Ecto neural progenitor cell (in vitro differentiated cells): ENCODE measurements at places on chromosomes 4 and X.

DNA sequence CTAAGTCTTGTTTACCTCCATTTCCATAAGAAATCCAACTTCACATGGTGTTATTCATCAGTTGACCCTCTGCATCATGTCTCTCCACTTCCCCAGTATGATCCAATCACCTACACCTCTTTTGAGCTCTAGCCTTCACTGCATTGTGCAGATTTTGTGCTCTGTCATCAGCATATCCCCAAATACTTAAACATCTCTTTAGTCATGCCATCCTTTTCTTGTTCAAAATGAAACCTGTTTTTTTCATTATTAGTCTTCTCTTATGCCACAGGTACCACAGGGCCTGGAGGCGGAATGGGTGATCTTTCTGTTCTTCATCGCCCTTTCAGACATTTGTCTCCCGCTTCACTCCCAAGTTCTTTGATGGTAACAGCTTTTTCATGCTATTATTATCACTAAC is 382.7 kb upstream of the GALNTL6 start:
- DNase-seq: no peak

DNA sequence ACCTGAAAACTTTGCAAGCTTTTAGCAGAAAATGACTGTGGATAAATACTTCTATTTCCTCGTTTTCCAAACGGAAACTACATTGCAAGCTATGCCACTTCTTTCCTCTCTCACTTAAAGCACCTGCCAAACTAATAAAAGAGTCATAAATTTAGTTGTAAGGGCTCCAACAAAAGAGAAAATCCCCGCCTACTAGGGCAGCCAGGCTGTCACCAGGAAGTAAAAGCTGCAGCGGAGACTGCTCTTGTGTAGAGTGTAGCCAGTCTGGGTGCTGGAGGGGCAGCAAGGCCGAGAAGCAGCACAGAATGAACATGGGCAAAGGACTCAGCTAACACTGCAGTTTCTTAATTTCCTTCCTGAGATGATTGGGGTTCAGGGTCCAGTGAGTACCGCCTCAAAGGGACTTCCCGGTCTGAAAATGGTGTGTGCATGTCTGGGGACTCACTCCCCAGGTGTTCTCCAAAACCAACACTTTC is 89.3 kb upstream of the MAML3 start:
- no peak for DNase-seq

DNA sequence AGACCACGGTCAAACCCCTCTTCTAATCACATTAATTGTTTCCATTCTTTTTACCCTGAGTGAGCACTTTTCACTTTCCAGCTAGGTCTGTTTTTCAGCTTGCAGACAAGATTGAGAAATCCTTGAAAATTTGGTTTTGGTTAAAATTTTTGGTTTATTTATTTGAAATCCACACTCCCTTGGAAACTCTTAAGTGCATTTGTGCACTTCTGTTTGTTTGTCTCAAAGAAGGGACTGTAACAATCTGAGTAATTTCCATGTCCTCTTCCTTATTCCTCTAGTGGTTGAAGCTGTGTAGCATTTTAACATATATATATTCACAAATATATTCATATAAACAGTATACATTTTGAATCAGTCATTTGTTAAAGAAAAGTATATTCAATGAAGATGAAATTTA is 333.3 kb downstream of the ANK2 start:
- no peak for DNase-seq

GRCh38 chrX:40971736-40972135 is 113.5 kb upstream of the USP9X start:
- no peak for DNase-seq

- DNase-seq: no peak
These were observed 10.7 kb downstream of the CLNK start for GRCh38 chr4:10673817-10674369.

DNA sequence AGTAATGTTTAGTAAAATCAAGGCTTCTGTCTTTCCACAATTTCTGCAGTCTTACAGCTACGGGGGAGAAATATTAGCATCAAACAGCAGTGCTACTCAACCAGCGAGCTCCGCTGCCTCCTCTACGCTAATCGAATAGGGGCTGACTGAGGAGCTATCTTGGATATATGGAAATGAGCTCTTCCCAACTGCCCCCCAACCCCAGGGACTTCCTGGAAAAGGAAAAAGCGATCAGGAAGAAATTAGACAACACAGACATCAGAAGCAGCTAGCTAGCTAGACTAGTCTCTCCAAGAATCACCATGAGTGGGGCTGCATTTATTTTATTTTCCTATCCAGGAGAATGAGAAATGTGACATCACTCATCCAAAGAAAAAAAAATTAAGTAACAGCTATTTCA is 7.6 kb downstream of the NKX6-1 start:
- DNase-seq: no peak

- no peak for DNase-seq
These were observed 127.8 kb downstream of the MAGEE1 start for GRCh38 chrX:76555269-76555668.

GRCh38 chr4:182649698-182650477 is 267.3 kb downstream of the DCTD start:
- no peak for DNase-seq

DNA sequence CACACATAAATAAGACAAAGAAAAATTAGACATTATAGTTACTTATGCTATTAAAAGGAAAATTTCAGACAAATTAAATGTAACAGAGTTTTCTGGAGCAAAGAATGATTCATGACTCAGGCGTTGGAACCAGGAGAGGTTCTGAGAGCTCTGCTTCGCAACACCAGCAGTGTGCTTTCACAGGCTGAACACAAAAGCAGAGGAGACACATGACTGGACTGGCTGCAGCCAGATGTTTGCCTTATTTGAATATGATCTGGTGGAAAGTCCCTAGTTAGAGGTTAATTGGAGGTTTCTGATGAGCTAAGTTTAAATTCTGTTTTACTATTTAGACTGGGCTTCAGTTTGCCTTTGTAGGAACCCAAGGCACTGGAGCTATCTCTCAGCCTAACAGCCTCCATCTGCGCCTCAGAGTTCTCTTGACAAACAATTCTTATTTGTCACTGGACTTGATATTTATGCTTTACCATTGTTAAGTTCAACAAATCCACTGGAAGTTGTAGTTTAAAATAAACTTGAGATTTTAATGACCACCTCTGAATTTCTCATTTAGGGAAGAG is 16.2 kb downstream of the BOD1L1 start:
- no peak for DNase-seq

DNA sequence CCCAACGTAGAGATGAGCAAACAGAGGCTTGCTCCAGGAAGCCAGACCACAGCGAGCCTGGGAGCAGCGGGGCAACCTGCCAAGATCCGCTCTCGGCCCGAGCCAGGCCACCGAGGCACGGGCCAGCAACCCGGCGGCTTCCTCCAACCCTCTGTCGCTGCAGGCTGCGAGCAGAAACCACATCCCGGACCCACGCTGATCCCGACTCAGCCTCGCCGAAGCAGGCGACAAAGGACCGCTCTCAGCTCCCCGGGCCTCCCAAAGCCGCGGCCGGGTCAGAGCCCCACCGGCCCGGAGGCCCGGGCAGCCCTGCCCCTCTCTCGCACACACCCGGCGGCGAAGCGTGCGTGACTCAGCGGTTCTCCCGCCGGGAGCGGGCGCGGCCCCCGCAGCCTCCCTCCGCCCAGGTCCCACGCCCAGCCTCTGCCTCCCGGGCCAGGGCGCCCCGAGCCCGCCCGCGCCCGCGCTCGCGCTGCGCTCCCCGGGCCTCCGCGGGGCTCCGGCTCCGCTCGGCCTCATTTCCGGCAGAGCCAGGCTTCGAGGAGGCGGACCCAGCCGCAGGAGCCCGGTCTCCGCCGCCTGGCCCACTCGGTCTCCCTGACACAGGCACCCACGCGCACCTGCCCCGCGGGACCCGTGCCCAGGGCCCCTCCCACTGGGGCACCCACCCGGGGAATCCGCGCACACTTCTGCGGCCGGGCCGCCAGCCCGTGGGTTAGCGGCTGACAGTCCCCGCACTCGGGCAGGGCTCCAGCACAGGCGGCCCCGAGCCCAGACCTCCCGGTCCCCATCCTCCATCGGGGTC is 1.7 kb downstream of the PPP2R2C start:
- DNase-seq: peak; percentile 70

- no peak for DNase-seq
These were observed 13.7 kb downstream of the RASSF6 start for GRCh38 chr4:73606465-73606974.

DNA sequence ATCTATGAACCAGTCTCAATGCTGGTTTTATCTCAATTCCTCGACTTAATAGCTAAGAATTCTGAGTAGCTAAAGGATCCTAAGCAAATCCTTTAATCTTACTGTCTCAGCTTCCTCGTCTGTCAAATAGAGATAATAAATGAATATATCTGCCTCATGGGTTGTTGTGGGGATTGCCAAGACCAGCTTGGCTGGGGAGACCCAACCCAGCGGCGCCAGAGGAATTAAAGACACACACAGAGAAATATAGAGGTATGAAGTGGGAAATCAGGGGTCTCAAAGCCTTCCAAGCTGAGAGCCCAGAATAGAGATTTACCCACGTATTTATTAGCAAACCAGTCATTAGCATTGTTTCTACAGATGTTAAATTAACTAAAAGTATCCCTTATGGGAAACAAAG is 41.9 kb downstream of the SLC34A2 start:
- DNase-seq: no peak

DNA sequence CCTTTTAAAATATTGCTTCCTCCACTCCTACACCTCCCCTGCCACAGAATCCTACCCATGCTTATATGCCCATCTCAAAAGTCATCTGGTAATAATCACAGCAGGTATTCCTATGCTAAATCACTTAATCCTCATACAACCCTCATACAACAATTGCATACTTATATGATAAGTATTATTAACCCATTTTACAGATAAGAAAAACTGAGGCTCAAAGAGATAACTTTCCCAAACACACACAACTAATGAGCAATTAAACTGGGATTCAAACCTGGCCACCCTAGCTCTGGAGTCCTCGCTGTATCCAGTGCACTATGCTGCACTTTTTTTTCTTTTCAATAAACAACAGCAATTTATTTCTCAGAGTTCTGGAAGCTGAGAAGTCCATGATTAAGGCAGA is 99.8 kb upstream of the TSPAN5 start:
- no peak for DNase-seq

GRCh38 chrX:45515262-45516215 is 314.9 kb upstream of the DIPK2B start:
- no peak for DNase-seq

DNA sequence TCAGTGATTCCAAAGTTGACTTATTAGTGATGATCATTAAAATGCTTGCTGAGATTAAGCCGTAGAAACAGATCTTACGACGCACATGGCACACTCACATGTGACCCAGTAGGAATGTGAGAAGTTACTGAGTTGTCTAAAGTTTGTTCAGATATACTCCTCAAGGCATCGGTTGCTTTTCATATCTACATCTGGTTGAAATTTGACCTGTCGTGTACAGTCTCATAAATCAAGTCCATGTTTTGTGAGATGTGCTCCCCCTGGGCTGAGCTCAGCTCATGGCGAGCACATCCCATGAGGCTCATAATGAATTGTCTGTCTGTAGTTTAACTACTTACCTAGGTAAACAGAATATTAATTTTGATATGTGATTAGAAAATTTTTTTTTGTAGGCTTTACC is 67.0 kb downstream of the TNIP2 start:
- DNase-seq: no peak

DNA sequence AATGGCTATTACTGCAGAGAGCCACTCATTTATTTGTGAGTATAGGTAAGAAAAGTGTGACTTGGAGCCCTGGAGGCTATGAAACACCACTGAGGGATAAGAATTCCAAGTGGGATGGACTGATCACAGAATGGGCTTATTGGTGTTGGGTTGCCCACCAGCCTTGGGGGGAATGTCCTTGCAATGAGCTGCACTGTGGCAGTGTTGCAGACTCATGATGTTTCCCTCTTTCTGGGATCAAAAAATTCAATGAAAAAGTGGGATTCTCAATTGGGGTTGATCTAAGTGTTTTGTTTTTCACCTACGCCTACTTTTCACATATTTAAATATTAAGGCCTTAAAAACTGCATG is 1024.5 kb upstream of the PCDH10 start:
- no peak for DNase-seq

- peak; percentile 83 for DNase-seq
These were observed 223.1 kb upstream of the DMD start for GRCh38 chrX:33434256-33435092.

- no peak for DNase-seq
These were observed 62.2 kb downstream of the DIPK2B start for GRCh38 chrX:45138525-45138924.

- no peak for DNase-seq
These were observed 25.7 kb downstream of the TRPC5 start for GRCh38 chrX:112056886-112057285.

GRCh38 chr4:159047478-159048165 is 55.3 kb upstream of the RAPGEF2 start:
- DNase-seq: no peak

- DNase-seq: no peak
These were observed 1417.9 kb downstream of the ADGRL3 start for GRCh38 chr4:62618042-62618441.

GRCh38 chr4:55727746-55728145 is 91.6 kb upstream of the NMU start:
- DNase-seq: no peak

DNA sequence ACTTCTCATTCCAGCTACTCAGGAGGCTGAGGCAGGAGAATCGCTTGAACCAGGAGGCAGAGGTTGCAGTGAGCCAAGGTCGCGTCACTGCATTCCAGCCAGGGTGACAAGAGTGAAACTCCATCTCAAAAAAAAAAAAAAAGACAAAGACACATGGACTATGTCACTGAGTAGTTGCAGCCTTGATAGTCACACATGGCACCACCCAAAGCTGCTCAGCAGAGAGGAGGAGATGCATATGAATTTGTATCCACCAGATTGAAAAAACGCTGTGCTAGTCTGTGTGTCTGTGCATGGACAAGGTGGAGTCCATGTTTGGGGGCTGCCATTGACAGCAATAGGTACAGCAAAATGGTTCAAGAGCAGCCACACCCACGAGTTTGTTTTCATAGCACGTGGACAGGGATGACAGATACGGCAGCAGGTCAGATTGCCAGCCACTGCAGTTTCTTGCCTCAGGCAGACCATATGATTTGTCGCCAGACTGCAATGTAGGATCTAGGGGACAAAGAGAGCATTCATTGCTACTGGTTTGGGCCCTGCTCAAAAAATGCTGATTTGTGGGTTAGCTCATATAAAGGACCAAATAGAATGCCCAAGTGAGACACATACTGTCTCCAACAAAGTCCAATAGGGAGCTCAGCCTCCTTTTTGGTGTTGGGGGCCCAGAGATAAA is 89.9 kb downstream of the CEP135 start:
- DNase-seq: no peak

DNA sequence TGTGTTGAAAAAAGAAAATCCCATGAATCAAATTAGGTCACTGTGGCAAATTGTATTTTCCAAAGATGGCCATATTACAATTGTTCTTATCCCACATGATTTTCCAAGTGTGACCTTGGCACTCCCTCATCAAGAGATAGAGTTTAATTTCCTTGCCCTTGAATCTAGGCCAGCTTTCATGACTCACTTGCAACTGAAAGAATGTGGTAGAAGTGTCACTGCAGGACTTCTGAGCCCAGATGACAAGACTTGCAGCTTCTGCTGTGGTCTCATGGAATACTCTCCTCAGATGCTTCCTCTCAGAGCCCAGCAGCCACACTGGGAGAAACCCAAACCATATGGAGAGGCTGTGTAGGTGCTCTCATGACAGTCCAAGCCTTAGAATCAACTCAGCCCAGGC is 139.0 kb downstream of the ADAMTS3 start:
- DNase-seq: no peak
